ENCODE measurements at places on chromosomes 2 and 18.

DNA sequence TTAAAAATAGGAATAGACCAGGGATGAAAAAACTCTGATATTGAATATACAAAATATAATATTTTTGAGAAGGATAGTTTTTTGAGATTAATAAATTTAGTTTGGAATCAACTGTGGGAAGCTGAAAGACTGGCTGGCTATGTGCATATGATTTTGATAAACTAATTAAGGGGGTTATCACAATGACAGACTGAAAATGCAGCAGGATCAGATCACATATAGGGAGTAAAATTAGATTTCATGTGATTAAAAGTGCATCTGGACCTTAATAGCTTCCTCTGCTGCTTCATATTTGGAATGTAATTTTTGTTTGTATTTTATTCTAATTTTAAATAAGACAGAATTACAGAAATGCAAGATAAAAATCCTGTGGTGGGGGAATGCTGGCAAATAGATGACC is 111.7 kb downstream of the CCDC102B start:
- no peak for DNase-seq

GRCh38 chr2:134228493-134228903 is 25.4 kb upstream of the MGAT5 start:
- no peak for DNase-seq

- DNase-seq, result no peak
Measured at GRCh38 chr2:65626831-65627230, 194.4 kb upstream of the SPRED2 start.

DNA sequence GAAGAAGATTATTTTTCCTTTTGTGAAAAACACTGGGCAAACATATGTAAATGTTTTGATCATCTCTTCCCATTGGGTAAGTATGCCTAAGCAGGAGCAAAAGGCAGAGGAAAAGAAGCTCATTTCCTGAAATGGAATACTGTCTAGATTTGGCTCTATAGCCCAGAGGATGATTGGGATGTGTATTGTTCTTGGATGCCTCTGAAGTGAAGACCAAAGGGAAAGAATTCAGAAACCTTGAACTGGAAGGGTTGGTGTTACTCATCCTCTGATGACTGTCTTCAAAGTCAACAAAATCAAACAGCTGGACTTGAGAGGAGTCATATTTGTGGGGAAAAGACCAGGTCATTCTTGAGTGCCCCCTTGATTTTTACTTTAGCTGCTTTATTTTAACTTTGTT is 112.6 kb upstream of the NT5C1B start:
- peak; percentile 20 for DNase-seq

- DNase-seq, result no peak
Measured at GRCh38 chr2:239951825-239952224, 73.3 kb downstream of the NDUFA10 start.

GRCh38 chr2:56099963-56100362 is 83.8 kb upstream of the CCDC85A start:
- no peak for DNase-seq

Measured in GM03348 (cell line).